WTC11 (cell line): ENCODE measurements at places on chromosomes 16 and 17. TPM values are rescaled to one million over a fixed set of nuclear protein-coding genes. Genes with fewer than 3 reads are reported as not detected.

GRCh38 chr16:19858340-19859018 lies 26.2 kb downstream of the GPRC5B start:
- peaks cover 97% of the 10 kb centered on the region for H3K4me1 ChIP-seq
- peaks cover 3% of the 10 kb centered on the region for H3K27me3 ChIP-seq
- H3K4me3 ChIP-seq: peak overlapping the region; percentile 39; the same call in 1 of the 2 replicates
- no peak for DNase-seq

DNA sequence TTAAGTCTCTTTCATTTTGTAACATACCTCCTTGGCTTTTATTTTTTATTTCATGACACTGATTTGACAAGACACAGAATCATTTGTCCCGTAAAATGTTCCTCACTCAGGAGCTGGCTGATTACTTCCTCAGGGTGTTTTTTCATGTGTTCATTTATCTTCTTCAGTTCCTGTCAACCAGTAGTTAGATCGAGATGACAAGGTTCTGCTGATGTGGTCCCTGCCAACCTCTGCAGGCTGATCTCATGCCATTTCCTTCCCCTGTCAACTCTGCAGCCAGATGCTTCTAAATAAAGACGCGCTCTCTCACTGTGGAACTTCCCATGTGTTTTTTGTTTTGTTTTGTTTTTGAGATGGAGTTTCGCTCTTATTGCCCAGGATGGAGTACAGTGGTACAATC lies 8.1 kb upstream of the CXCL16 start:
- no peak overlapping the region; the same call in 1 of the 2 replicates for H3K27ac ChIP-seq
- DNase-seq: no peak
- H3K4me3 ChIP-seq: no peak overlapping the region
- H3K27me3 ChIP-seq: peaks cover 16% of the 10 kb centered on the region
- H3K36me3 ChIP-seq: no peaks in the 10 kb centered on the region

DNA sequence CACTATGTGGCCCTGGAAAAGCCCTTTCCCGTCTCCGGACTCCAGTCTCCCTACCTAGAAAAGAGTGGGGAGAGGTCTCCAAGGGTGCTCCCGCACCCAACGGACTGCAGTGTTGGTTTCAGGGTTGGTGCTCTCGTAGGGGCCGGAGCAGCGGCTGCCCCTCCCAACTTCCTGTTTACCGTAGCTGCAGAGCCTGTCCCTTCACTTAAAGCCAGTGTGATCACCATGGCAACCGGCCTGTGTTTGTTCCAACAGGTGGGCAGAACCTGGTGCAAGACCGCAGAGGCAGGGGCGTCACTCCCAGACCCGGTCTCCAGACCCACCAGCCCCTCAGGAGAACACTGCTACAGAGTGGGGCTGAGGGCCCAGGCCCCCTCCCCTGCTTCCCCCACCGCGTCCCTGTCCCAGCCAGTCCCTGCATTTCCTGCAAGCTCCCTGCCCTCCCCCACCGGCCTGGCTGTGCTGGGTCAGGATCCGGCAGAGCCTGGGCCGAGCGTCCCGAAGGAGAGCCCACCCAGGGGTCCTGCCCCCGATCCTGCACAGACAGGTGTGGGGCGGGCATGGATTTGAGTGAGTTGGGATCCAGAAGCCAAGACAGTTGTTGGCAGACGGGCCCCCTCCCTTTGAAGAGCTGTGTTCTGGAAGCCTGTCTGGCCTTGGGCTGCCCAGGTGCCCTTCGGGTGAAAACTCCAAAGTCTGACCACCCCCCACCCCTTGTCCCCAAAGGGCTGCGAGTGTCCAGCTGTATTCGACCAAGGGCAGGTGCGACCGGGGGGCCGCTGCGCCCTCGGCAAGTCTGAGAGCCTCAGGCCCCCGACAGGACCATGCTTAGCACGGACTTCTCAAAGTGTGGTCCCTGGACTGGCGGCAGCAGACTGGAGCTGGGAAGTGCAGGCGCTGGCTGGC lies 1.5 kb upstream of the BAIAP3 start:
- no peaks in the 10 kb centered on the region for H3K36me3 ChIP-seq
- peak overlapping the region; percentile 76 for H3K4me3 ChIP-seq
- peaks cover 35% of the 10 kb centered on the region for H3K27me3 ChIP-seq
- DNase-seq: peak; percentile 93
- H3K27ac ChIP-seq: peak overlapping the region; percentile 72; the same call in 1 of the 2 replicates

DNA sequence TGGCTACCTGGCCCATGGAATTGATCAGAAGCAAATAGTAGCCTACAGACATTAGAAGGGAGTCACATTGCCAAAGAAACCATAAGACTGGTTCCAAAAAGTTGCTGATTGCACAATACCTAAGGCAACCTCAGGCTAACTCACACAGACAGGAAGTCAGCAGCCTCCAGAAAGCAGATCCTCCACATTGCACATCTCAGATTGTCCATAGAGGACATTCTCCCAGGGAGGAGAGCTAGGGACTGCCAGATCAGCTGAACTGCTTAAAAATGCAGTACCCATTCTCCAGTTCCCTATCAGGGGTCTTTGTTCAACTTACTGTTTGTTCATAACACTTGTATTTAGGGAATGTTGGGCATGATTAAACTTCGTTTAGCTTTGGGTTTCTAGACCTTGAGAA lies 4.2 kb downstream of the CCL3 start:
- H3K4me3 ChIP-seq: no peak overlapping the region
- H3K27me3 ChIP-seq: no peaks in the 10 kb centered on the region; the same call in 1 of the 2 replicates
- no peak for DNase-seq
- H3K27ac ChIP-seq: 0 out of 2 replicates have a peak overlapping the region, but pooled peaks have one; percentile 21
- peaks cover 28% of the 10 kb centered on the region for H3K4me1 ChIP-seq
- no peaks in the 10 kb centered on the region for H3K36me3 ChIP-seq

DNA sequence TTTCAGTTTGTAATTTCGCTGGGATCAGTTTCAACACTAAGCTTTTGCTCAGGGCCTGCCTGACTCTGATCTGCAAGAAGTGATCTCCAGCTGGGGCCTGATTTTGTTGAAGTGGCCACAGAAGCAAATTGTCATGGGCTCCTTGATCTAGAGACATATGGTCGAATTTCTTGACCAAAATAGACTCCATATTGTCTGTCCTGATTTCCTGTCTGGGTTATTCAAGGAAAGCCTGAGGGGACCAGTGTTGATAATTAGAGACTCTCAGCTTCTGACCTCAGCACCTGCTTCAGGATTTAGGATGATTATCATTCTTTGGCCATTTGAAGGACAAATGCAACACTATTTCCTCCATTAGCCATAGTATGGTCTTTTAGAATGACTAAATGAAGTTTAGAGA lies 48.9 kb upstream of the MSI2 start:
- no peak overlapping the region for H3K4me3 ChIP-seq
- H3K36me3 ChIP-seq: peaks cover 6% of the 10 kb centered on the region; the same call in 1 of the 2 replicates
- H3K27ac ChIP-seq: no peak overlapping the region
- no peaks in the 10 kb centered on the region for H3K27me3 ChIP-seq
- peaks cover 7% of the 10 kb centered on the region for H3K4me1 ChIP-seq

- no peak overlapping the region for H3K4me3 ChIP-seq
- no peaks in the 10 kb centered on the region for H3K36me3 ChIP-seq
- DNase-seq: no peak
- no peaks in the 10 kb centered on the region; the same call in 1 of the 2 replicates for H3K4me1 ChIP-seq
- no peaks in the 10 kb centered on the region for H3K27me3 ChIP-seq
Observed at GRCh38 chr16:82031116-82032084, 3.7 kb upstream of the HSD17B2 start.

- peak; percentile 79 for DNase-seq
- H3K4me3 ChIP-seq: peak overlapping the region; percentile 82
- peak overlapping the region; percentile 41; the same call in 1 of the 2 replicates for H3K27ac ChIP-seq
- H3K36me3 ChIP-seq: 0 out of 2 replicates have a peak, but pooled peaks cover 4% of the 10 kb centered on the region
Observed at GRCh38 chr17:37488607-37489196, 989 bp upstream of the DUSP14 start.

GRCh38 chr17:41638941-41639340 lies 14.6 kb upstream of the KRT17 start:
- no peak overlapping the region for H3K4me3 ChIP-seq
- peaks cover 10% of the 10 kb centered on the region for H3K4me1 ChIP-seq
- H3K27ac ChIP-seq: no peak overlapping the region
- no peak for DNase-seq
- no peaks in the 10 kb centered on the region for H3K36me3 ChIP-seq

GRCh38 chr16:2042986-2043666 lies 4.5 kb downstream of the NTHL1 start:
- H3K36me3 ChIP-seq: no peaks in the 10 kb centered on the region; the same call in 1 of the 2 replicates
- peak overlapping the region; percentile 63; the same call in 1 of the 2 replicates for H3K27ac ChIP-seq
- no peaks in the 10 kb centered on the region for H3K27me3 ChIP-seq
- DNase-seq: no peak

GRCh38 chr17:58343131-58343530 lies 8.9 kb downstream of the SUPT4H1 start:
- no peaks in the 10 kb centered on the region; the same call in 1 of the 2 replicates for H3K27me3 ChIP-seq
- H3K4me3 ChIP-seq: no peak overlapping the region
- DNase-seq: no peak
- H3K36me3 ChIP-seq: peaks cover 39% of the 10 kb centered on the region

DNA sequence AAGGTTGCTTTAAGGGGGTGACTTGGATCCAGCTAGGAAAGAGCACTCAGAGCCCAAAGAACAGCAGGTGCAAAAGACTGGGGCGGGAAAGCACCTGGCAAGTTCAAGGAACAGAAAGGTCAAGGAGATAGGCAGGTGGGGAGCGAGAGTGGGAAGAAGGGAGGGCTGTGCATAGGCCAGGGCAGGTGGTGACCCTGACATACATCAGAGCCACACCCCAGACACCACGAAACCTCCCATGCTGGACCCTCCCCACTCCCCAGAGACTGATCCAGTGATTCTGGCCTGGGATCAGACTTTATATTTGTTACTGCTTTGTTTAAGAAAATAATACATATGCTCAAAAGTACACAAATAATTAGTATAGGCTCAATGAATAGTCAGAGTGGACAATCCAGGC lies 48.5 kb upstream of the RBFOX3 start:
- no peak for DNase-seq
- H3K27ac ChIP-seq: no peak overlapping the region
- H3K4me3 ChIP-seq: no peak overlapping the region

DNA sequence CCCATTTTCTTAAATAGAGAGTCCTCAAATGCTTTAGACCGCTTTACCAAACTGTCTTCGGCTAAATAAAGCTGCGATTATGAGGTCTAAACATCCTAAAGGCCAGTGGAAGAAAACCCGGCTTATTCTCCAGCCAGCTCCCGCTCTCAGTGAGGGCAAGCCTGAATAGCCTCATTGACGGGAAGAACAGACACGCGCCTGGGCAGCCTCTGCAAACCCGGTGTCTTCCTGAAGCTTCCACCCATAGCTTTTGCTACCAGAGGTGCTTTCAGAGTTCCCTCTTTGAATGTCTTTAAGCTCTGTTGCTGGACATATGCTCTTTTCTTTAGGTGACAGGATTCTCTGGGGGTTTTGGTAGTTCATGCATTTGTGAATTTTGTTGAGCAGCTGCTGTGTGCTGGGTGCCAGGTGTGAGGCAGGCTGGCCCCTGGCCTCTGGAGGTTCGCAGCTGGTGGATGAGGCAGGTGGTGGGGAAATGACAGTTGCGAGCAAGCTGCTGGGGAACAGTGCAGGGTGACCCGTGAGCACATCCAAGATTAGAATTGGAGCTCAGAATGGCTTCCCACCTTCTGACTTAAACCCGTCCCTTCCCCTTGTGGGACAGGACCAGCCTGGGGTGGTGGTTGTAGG lies 44.7 kb downstream of the CRISPLD2 start:
- H3K27ac ChIP-seq: no peak overlapping the region
- peaks cover 6% of the 10 kb centered on the region; the same call in 1 of the 2 replicates for H3K4me1 ChIP-seq
- H3K4me3 ChIP-seq: no peak overlapping the region
- peaks cover 19% of the 10 kb centered on the region for H3K36me3 ChIP-seq
- no peaks in the 10 kb centered on the region for H3K27me3 ChIP-seq

GRCh38 chr17:10270258-10270657 lies 71.9 kb upstream of the GAS7 start:
- H3K27ac ChIP-seq: no peak overlapping the region
- H3K36me3 ChIP-seq: peaks cover 3% of the 10 kb centered on the region
- DNase-seq: no peak
- no peaks in the 10 kb centered on the region for H3K27me3 ChIP-seq

DNA sequence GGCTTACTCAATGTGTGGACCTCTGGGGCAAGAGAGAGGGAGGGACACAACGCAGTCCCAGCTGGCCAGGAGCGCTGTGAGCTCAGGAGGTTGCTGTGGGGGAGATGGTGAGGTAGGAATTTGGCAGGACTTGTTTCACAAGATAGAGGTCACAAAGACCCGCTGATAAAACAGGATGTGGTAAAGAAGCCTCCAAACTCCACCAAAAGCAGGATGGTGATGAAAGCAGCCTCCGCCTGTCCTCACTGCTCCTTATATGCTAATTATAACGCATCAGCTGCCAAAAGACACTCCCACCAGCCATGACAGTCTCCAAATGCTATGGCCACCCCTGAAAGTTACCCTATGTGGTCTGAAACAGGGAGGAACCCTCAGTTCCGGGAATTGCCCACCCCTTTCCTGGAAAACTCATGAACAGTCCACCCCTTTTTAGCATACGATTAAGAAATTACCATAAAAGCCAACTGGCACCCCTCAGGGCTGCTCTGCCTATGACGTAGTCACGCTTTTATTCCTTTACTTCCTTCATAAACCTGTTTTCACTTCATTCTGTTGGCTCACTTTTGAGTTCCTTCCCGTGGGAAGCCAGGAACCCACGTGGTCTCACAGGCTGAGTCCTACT lies 5.3 kb upstream of the EIF4A3 start:
- no peak for DNase-seq
- no peak overlapping the region for H3K4me3 ChIP-seq
- H3K27ac ChIP-seq: no peak overlapping the region
- H3K36me3 ChIP-seq: peaks cover 23% of the 10 kb centered on the region

GRCh38 chr16:19517424-19518089 lies 4.3 kb downstream of the GDE1 start:
- H3K4me3 ChIP-seq: no peak overlapping the region
- peaks cover 44% of the 10 kb centered on the region for H3K36me3 ChIP-seq
- DNase-seq: no peak

Gene ZNF287
- total RNA-seq: 5.4 to 8.9 TPM (median 8.1 TPM) in 3 replicates

Gene WFIKKN1
- 12.3 to 18.6 TPM (median 17.3 TPM) in 3 replicates for total RNA-seq

Gene ALOX12B
- total RNA-seq: 0.72 to 1.8 TPM (median 0.82 TPM) in 3 replicates

Gene HSBP1
- total RNA-seq: 197 to 237 TPM (median 229 TPM) in 3 replicates

Gene TNFAIP1
- 16.9 to 21.3 TPM (median 17.1 TPM) in 3 replicates for total RNA-seq

Gene CA4
- total RNA-seq: 5.4 to 6.7 TPM (median 6.2 TPM) in 3 replicates

Gene CREBBP
- 46.3 to 53.4 TPM (median 49.6 TPM) in 3 replicates for total RNA-seq

Gene MAP2K6
- total RNA-seq: 43.0 to 50.5 TPM (median 49.5 TPM) in 3 replicates

Gene CDH5
- 0.14 to 0.28 TPM (median 0.14 TPM) in 3 replicates for total RNA-seq

Gene TRIM72
- 1.8 to 2.5 TPM (median 2.4 TPM) in 3 replicates for total RNA-seq

Gene CACNG3
- total RNA-seq: not detected in 3 replicates

Gene CTRB2
- 5.8 to 11.8 TPM (median 6.8 TPM) in 3 replicates for total RNA-seq

Gene CACNG1
- not detected in 3 replicates for total RNA-seq

Gene PRCD
- 2.7 to 4.5 TPM (median 4.0 TPM) in 3 replicates for total RNA-seq

Gene ENPP7
- total RNA-seq: 0.11 TPM in 1 of 3 replicates, not detected in the others

Gene PRSS36
- total RNA-seq: 0.48 to 1.5 TPM (median 1.3 TPM) in 3 replicates
